ENCODE measurements at places on chromosomes 5 and 9. TPM values are rescaled to one million over a fixed set of nuclear protein-coding genes. Genes with fewer than 3 reads are reported as not detected.

Gene ACSL6
- 0.17 TPM for total RNA-seq

Gene SNCAIP
- total RNA-seq: 0.13 TPM

Gene RNF183
- not detected for total RNA-seq

Gene OR1Q1
- total RNA-seq: not detected

Data from smooth muscle cell of the pulmonary artery (primary cell).